ENCODE measurements at places on chromosomes 11 and 22.

DNA sequence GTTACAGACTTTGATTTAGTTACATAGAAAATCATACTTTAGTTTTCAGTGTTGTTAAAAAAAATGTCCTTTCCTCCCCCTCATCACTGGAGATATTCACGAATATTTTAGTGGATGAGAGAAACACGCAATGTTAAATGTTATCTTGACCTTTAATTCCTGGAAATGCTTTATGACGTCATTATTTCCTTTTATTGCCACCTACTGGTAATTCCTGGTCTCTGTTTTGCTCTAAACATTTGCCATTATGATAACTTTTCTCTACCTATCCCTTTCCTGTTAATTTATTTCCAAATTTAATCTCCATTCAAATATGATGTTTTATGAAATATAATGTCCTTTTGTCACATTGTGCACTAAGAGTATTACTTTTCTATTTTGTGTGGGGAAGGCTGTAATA is 770.6 kb downstream of the FAM181B start:
- no peak for ATAC-seq

DNA sequence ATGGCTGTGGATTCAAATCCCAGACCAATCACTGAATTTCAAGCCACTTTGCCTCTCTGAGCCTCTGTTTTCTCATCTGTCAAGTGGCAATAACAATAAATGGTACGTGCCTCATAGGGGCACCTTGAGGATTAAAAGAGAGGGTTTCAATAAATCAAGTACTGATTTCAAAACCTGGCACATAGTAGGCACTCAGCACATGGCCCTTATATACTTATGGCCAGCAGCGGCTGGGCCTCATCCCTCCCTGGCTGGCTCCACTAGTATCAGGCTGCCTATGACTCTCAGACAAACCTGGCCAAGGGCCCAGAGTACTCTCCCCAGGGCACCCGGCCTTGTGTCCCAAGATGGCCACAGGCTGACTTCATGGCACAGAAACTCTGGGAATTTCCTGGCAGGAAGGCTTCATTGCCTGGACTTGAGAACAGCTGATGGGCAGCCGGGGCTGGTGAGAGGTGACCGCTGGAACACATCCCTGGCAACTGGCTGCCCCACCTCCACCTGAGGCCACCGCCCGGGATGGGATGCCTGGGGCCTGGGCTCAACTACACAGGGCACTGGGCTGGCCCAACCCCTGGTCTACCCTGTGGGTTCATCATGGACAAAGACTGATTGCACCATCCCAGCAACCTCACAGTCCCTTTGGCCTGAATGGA is 3.4 kb downstream of the FADS3 start:
- no peak for ATAC-seq

DNA sequence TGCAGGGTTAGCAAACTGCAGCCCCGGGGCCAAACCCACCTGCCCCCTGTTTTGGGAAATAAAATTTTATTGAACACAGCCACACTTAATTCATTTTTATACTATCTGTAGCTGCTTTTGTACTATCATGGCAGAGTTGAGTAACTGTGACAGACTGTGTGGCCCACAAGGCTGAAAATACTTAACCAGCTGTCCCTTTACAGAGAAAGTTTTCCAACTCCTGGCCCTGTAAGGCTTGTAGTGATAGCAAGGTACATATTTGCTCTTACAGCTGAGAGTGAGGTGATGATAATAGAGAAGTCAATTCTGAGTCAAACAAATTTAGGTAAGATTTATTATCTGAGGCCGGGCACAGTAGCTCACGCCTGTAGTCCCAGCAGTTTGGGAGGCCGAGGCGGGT is 87.4 kb upstream of the SLC6A5 start:
- no peak for ATAC-seq

DNA sequence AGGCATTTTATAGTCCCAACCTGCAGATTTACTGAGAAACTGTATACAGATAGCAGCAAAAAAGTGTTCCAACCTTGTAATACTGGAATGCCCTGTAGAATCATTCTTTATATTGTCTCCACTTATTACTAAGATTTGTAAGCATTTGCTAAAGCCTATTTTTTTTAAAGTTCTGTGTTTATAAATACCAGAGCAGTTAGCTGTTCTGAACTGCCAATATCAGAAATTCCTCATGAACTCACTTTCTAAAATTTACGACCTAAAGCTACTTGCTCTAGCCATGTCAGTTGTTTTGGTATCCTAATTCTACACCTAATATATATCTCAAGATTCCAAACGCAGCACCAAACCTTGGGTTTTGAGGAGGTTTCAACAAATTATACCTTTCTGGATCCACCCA is 103.2 kb downstream of the C11orf65 start:
- ATAC-seq, result no peak

DNA sequence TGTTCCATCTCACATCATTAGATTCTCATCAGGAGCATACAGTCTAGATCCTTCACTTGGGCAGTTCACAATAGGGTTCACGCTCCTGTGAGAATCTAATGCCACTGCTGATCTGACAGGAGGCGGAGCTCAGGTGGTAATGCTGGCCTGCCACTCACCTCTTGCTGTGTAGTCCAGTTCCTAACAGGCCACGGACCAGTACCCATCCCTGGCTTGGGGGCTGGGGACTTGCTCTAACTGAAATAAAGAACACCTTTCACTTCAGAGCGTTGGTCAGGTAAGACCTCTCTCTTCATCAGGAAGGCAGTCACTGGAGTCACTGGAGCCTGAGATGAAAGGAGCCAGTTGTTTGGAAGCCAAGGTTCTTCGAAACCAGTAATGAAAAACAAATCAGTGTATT is 41.7 kb downstream of the PRMT3 start:
- ATAC-seq, result no peak

DNA sequence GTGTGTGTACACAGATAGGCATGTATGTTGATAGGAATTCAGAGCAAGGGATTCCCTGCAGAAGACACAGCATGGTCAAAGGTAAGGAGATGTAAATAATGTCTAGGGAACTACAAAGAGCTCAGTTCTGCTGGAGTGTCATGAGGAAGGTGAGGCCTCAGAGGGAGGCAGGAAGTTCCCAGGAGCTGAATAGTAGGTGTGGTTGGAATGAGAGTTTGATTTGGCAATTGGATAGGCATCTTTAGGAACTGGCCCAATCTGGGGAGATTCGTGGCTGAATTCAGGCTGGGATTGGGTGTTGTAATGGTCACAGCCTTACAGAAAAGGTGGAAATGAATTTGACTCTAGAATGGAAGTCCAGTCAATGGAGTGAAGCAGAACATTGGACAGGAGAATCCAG is 123.6 kb upstream of the TIMP3 start:
- ATAC-seq, result no peak

GRCh38 chr11:90661233-90661632 is 438.4 kb upstream of the CHORDC1 start:
- ATAC-seq, result no peak

GRCh38 chr22:49983148-49984042 is 22.8 kb downstream of the PIM3 start:
- ATAC-seq, result peak; percentile 36

DNA sequence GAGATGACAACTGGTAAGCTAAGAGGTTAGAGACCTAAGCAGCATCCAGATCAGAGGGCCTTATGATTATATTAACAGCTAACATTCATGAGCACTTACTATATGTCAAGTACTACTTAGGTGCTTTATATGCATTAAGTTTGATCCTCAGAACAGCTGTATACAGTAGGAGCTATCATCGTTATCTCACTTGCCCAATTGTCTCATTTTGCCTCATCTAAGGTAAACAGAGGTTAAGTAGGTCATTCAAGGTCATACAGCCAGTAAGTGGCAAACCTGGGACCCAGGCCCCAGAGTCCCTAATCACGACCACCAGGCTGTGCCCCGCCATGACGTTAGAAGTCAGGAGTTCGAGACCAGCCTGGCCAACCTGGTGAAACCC is 4.6 kb upstream of the POLR3H start:
- no peak for ATAC-seq

DNA sequence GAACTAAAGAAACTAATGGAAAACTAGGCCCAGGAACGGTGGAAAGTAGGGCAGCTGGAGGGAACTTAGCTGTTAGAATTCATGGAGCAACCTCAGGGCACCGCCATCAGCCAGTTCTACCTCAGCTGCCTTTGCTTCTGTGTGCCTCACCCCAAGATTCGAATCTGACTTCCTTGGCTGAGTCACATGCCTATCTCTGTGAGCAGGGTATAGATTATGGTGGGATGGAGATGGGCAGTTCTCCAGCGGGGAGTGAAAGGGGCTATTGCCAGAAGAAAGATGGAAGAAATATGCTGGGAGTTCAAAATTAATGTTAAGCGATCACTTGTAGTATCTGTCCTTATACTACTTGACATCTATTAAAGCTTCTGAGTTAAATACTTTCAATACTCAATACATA is 18.9 kb upstream of the VWA5A start:
- no peak for ATAC-seq

GRCh38 chr11:112623057-112623456 is 338.2 kb upstream of the NCAM1 start:
- ATAC-seq, result no peak

- ATAC-seq, result no peak
Measured at GRCh38 chr11:44409558-44410236, 99.8 kb upstream of the ALX4 start.

DNA sequence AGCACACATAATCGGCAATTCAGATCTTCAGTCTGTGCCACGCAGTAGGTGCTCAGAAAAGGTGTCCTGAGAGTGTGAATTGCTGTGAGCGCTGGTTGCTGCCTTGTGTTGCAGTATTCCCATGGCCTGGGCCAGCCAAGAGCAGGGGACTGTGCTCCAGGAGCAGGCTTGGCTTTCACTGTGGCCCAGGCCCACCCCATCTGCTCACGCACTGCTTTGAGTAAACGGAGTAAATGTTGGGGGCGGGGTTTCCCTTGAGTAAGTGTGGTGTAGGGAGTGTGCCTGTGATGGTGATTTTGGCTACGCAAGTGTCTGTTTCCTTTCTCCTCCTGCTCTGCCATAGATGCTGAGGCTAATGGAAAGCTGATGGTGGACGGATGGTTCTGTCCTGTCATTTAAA is 2.3 kb downstream of the CTTN start:
- no peak for ATAC-seq

GRCh38 chr11:637593-638521 is 788 bp downstream of the DRD4 start:
- no peak for ATAC-seq

GRCh38 chr11:13776134-13776815 is 107.8 kb downstream of the FAR1 start:
- ATAC-seq, result no peak

DNA sequence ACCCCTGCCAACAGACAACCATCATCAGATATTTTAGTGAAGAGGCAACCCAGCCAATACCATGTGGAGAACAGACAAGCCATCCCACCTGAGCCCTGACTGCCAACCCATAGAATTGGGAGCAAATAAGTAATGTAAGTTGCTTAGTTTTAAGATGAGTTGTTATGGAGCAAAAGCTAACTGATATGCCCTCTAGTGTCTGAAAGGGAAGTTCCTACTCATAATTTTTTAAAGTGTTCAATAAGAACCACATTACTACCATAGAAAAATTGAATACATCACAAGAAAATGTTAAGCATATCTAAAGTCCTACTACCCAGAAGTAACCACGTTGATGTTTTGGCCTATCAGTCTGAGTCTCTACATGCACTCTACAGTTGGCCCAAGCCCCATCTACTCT is 50.8 kb upstream of the SLC36A4 start:
- no peak for ATAC-seq

- ATAC-seq, result peak; percentile 56
Measured at GRCh38 chr11:35304386-35304775, 115.0 kb downstream of the SLC1A2 start.

GRCh38 chr22:29346659-29347058 is 31.2 kb upstream of the RASL10A start:
- no peak for ATAC-seq

GRCh38 chr11:121467965-121468364 is 15.2 kb upstream of the SORL1-AS1 start:
- ATAC-seq, result peak; percentile 38

DNA sequence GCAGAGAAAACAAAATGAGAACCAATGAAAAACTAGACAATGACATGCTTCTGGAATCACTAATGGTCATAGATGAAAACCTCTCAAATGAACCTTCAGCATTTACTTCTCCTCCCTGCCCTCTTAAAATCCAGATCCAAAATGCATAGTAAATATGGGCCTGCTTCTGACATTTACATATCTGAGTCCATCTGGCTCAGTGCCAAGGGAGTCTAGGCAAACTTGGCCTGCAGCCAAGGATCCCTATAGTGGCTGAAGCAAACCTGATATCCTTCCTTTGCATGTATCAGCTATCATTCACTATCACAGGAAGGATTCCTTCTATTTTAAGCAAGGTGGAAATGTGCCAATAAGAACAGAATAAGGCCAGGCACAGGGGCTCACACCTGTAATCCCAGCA is 104.8 kb downstream of the C11orf58 start:
- ATAC-seq, result no peak

DNA sequence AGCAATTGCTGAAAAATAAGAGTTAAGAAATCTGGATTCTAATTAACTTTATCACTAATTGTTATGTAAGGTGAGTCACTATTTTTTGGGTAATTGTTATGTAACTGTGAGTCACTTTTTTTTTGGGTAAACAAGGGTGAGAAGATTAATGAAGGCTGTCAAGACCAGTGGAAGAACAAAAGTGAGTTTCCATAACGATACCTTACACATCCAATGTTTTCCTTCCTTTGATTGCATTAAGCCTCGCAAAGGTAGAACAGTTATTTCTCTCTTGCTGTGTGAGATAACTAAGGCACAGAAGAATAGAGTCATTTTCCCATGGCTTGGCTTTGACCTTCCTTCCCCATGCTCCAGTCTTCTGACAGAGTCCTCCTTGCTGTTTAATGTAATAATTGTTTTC is 374.7 kb downstream of the DDX10 start:
- no peak for ATAC-seq

DNA sequence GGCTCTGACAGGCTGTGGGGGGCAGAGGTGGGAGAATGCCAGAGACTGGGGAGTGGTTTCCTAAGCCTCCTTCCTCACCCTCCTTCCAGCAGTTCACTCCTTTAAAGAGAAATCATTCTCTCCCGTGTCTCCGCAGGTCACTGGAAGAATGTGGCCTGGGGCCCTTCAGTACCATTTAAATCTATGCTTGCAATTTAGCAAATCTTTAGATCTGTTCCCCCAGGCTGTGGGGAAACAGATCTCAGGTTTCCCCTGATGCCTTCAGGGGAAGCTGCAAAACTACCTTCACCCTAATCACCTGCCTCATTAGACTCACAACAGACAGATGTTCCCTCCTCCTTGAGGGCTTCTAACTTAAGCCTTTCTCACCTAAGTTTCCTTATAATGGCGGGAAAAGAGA is 55.3 kb downstream of the KIRREL3 start:
- no peak for ATAC-seq

DNA sequence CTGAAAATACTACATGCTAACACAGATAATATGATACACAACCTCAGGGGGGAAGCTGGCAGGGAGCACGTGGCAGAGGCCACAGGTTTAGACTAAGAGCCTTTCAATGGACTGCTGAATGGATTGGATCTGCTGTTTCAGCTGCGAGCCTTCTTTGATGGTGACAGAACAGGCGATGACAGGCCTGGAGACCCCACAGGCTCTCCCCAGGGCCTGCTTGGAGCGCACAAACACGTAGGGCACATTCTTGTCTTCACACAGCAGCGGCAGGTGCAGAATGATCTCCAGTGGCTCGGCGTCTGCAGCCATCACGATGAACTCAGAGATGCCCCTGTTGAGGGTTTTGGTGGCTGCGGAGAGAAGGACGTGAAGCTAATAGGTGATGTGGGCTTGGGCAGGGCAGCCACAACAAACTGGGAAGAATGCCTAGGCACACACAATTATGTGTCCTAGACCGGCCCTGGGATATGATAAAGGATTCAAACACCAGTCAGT is 13.8 kb downstream of the SNU13 start:
- no peak for ATAC-seq

GRCh38 chr22:22463855-22464540 is 44.5 kb downstream of the ZNF280B start:
- peak; percentile 47 for ATAC-seq

- ATAC-seq, result no peak
Measured at GRCh38 chr11:73178681-73179080, 36.6 kb upstream of the FCHSD2 start.

All from activated T-helper 17 cell treated with anti-CD3 and anti-CD28 coated beads, Interleukin-2, amount 50 U/mL, for 72 hours (primary cell).